ENCODE measurements at places on chromosomes 7 and 10.
A peak's percentile ranks its signal among the peaks of the same experiment; 100 is the strongest.

DNA sequence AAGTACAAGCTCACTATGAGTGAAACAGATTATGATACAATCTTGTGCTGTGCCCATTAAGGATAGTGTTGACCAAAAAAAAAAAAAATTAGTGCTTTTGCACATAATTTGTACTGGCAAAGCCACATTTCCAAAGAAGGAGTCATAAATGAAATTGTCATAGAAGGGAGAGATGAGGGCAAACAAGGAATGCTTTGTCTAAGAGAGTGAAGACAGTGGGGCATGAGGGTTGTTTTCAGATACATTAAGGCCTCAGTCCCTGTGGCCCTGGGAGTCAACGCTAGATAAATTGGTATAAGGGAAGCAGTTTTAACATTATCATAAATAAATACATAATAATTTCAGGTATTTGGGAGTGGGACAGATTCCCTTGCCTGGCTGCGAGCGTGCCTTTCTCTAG is 267.5 kb upstream of the PRKCQ start:
- no peak for DNase-seq

DNA sequence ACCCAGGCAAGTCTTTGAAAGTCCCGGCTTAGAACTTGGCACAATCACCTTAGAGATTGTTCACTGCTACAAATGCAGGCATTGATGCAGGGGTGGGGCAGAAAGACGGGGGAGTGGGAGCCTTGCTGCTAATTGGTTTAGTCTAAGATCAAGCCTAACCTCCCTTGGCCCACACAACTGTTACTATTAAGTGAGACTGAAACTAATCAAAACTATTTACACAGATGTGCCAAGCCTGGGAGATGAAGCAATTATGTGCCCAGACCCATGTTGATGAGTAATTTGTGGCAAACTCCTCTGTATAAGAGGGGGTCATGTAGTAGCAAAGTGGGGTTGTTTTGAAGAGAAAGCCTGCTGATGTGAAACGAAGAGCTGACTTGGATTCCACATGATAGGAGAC is 178.2 kb upstream of the ITGB1 start:
- DNase-seq = peak; percentile 17

- peak; percentile 35 for DNase-seq
Observed at GRCh38 chr10:93352638-93353383, 129.3 kb downstream of the MYOF start.

DNA sequence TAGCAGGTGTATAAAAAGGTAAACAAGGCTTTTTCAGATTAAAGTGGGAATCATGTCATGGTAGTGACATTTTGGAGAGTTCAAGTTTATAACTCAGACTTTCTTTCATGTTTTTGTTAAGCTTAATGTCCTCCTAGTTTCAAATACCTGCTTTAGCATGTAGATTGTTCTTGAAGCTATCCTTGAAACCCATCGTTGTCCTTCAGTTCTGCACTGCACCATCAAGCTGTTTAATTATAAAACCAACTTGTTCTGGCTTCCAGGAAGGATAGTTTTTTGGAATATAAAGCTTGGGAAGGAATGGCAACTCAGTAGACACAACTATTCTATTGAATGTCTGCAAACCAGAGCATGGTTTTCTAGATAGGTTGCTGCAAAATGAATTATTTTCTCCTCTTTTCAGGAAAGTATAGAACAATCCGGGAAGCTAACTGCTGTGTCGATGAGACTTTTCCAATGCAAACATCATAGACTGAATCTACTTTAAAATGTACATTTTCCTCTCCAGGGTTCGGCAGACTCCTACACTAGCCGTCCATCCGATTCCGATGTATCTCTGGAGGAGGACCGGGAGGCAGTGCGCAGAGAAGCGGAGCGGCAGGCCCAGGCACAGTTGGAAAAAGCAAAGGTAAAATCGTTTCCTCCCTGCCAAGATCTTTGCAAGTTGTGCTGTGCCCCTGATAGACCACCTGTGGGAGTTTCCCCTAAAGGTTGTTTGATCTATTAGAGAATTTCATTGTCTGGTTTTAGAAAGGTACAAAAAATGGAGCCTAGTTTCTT is 249.8 kb downstream of the NSUN6 start:
- no peak for DNase-seq

GRCh38 chr10:125034675-125035074 is 92.8 kb downstream of the ZRANB1 start:
- no peak for DNase-seq

- DNase-seq = peak; percentile 1
Observed at GRCh38 chr7:133696056-133696455, 431.1 kb upstream of the LRGUK start.

DNA sequence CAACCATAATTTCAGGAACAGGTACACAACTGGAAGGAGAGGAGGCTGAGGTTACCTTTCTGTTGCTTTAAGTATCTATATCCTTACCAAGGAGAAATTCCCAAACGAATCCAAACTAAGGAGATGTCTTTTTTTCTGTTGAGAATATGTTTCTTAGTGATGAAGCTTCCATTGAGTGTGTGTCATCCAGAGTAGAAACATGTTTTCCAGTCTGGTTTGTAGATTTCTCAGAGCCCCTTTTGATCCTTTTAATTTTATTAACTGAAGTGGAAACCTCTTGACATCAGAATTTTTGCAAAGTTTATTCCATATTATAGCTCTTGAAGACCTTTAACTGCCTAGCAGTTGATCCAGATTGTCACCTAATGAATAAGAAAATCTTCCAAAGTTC is 207.1 kb upstream of the FERD3L start:
- no peak for DNase-seq

DNA sequence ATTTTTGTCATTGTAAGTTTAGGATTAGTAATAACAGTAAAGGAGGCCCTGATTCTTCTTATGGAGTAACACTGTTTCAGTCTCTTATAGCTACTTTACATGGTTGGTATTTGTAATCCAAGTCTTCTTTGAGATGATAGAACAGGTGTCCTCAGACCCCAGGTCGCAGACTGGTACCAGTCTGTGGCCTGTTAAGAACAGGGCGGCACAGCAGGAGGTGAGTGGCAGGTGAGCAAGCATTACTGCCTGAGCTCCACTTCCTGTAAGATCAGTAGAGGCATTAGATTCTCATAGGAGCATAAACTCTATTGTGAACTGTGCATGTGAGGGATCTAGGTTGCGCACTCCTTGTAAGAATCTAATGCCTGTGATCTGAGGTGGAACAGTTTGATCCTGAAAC is 77.3 kb downstream of the STK31 start:
- DNase-seq = no peak

- no peak for DNase-seq
Observed at GRCh38 chr10:4345877-4346646, 479.9 kb upstream of the AKR1E2 start.

GRCh38 chr10:90313576-90314325 is 544.1 kb downstream of the HTR7 start:
- DNase-seq = no peak

DNA sequence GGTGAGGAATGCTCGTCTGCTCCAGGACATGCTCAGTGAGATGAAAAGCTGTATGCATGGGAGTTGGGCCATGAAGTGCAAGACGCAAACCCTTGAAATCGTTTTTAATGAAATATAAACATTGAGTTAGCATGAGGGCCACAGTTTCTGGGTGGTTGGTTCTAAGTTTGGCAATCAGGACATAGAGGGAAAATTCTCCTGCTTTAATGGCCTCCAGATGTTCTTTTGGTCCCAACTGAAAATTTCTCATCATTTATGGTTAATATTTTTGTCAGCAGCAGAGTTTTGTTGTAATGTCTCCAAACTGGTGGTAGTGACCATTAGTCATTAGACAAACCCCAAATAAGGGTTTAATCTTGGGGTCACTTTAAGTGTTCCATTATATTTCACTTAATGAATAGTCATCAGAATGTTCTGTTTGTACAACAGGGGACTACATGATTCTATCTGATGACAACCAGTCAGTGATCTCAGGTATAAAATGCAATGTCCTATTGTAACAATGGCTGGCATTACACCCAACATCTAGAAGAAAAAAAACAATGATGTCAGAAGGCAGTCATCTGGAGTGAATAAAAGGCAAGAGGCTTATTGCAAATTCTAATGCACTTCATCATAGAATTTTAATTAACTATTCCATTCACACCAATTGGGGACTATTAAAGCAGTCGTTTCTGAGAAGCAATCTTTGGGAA is 197.4 kb downstream of the JCAD start:
- DNase-seq = no peak

- peak; percentile 22 for DNase-seq
Observed at GRCh38 chr10:107081644-107082043, 82.9 kb downstream of the SORCS1 start.

DNA sequence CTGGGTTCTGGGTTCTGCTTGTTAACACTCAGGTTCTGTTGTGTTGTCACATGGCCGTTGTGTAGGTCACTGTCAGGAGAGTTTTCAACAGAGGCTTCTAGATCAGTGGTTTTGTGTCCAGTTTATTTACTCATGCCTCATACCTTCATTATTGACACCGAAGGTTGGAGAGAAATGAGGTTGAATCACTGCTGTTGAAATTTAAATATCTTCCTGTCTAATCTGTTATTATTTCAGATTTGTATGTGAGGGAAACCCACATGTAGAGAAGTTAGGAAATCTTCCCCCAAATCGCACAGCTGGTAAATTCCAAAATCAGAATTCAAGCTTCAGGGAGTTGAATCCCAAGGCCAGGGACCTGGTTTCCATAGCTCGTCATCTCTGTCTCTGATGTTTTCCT is 28.3 kb upstream of the KLF6 start:
- no peak for DNase-seq

DNA sequence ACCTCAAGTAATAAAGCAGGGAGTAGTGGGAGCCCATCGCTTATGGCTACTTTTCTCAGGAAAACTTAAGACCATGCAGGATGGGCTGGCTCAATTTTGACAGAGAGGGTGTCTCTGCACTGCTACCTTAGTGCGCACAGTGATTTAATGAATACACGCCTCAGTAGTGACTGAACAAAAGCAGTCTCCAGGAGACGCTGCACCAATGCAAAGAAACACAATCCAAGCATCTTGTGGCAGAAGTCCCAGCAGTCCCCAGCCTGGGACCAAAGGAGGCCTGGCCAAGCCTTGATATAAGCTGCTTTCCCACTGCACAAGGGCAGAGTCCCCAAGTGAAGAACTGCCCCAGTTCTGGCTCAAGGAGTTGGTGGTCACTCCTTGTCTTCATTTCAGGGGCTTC is 368.9 kb downstream of the KCNMA1 start:
- no peak for DNase-seq

GRCh38 chr7:97771576-97771975 is 39.7 kb downstream of the TAC1 start:
- no peak for DNase-seq

- DNase-seq = no peak
Observed at GRCh38 chr10:97779492-97779891, 7.7 kb upstream of the SFRP5 start.

DNA sequence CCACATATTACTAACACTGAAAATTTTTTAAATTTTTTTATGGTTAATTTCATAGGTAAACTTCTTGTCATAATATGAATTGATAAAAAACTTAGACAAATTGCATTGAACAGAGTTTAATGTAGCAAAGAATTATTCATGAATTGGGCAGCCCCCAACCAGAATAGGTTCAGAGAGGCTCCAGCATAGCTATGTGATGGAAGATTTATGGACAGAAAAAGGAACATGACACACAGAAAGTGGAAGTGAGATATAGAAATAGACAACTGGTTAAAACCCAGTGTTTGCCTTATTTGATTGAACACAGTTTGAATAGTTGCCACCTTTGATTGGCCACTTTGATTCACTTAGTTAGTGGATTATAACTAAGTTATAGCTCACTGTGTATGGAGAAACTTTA is 87.2 kb downstream of the AHR start:
- no peak for DNase-seq

GRCh38 chr10:116271593-116272439 is 1.2 kb downstream of the GFRA1 start:
- DNase-seq = no peak

DNA sequence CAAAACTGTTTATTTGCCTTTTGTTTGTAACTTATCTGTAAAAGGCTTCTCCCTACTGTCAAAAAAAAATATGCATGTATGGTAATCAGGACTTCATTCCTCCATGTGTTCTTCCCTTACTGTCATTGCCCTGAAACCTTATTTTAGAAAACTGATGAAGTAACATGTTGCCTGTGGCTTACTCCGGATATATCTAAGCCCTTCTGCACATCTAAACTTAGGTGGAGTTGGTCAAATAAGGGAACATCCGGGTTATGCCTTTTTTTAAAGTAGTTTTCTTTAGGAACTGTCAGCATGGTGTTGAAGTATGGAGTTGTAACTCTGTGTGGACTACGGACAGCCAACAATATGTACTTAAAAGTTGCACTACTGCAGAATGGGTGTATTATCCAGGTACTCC is 6.2 kb downstream of the SAR1A start:
- DNase-seq = peak; percentile 12

GRCh38 chr7:50664937-50665336 is 99.7 kb upstream of the DDC start:
- DNase-seq = peak; percentile 18

DNA sequence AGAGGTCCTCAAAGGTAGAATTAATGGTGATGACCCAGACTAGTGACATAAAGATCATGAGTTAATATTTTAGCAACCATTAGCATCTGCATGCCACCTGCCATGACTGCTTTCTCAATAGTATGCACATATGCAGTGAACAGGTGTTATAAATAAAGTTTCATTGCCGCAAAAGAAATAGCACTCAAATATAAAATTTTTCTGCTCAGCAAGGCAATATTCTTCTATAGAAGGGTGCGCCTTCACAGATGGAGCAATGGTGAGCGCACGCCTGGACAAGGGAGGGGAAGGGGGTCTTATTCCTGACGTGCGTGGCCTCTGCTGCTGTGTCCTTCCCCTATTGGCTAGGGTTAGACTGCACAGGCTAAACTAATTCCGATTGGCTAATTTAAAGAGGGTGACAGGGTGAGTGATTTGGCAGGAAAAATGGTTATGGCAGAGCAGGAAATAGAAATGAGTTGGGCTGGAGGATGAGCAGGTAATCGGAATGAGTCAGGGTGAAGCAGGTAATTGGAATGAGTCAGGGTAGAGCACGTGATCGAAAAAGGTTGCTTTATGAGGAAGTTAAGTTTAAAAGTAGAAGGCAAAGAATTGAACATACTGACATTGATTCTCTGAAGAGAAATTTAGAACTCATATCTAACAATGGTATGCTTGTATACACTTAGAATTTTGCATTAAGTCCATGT is 24.7 kb upstream of the TRIM24 start:
- no peak for DNase-seq

DNA sequence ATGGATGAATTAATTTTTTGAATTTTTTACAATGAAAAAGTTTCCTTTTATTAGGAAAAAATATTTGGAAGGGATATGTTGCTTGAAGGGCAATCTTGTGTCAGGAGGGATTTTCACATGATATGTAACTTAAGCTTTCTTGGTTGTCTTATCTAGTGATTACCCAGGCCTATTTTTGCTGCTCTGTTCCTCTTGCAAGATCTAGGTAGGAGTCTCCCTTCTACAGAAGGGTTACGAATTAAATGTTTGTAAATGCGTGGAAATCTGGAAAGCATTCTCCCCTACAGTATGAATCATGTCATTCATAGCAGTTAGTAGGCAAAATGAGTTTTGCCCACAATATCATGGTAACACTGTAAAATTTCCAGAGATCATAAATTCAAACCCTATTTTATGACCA is 57.7 kb upstream of the CDK14 start:
- DNase-seq = no peak
